ENCODE measurements at places on chromosomes 5 and 9.
A peak's percentile ranks its signal among the peaks of the same experiment; 100 is the strongest.

- DNase-seq = peak; percentile 6
Observed at GRCh38 chr9:98980291-98980690, 36.6 kb downstream of the COL15A1 start.

- no peak for DNase-seq
Observed at GRCh38 chr5:80094236-80094738, 59.1 kb downstream of the THBS4 start.

DNA sequence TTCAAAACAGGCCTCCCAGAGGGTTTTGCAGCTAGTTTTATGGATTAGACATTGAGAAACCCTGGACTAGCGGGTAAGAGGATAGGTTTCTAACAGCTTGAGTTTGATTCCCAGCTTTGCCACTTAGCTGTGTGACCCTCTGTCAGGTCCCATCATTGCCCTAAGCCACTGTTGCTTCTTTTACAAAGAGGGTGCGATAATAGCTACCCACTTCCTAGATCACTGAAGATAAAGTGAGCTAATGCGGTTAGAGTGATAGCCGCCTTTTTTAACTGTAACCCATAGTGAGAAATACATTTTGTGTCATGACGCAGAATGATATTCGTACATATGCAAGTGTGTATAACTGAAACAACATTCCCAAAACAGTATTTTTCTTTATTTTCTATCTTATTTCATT is 40.3 kb downstream of the CSF1R start:
- DNase-seq = no peak

DNA sequence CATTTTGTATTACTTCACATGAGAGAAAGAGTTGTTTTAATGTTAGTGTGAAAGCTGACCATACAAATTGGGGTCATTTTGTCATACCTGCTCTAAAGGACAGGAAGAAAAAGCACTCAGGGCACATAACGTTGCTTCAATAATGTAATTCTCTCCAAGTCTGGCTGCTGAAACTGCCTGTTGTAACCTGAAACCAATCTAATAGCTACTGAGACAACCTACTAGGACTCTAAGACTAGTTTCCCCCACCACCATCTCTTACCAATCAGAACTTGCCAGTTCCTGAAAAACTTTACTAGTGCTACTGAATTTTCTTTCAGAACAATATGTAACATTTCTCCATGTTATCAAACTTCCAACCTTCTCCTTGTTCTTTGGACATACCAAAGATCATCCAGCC is 374.7 kb downstream of the PTPRD start:
- no peak for DNase-seq

DNA sequence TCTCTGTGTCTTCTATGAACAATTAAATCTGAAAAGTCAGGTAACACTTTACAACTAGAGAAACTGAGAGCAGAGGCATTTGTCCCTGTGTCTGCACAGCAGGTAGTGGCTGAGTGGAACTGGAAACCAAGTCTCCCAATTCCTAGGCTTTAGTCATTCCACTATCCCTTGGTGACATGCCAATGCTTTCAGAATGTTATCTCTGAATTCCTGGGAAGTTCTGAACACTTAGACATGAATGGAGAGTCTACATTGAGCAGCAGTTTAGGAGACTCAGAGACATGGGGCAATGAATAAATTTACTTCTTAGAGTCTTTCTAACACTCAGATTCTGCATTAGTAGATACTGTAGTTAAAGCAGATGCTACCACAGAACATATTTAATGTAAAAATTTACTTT is 94.8 kb upstream of the APC start:
- DNase-seq = no peak

DNA sequence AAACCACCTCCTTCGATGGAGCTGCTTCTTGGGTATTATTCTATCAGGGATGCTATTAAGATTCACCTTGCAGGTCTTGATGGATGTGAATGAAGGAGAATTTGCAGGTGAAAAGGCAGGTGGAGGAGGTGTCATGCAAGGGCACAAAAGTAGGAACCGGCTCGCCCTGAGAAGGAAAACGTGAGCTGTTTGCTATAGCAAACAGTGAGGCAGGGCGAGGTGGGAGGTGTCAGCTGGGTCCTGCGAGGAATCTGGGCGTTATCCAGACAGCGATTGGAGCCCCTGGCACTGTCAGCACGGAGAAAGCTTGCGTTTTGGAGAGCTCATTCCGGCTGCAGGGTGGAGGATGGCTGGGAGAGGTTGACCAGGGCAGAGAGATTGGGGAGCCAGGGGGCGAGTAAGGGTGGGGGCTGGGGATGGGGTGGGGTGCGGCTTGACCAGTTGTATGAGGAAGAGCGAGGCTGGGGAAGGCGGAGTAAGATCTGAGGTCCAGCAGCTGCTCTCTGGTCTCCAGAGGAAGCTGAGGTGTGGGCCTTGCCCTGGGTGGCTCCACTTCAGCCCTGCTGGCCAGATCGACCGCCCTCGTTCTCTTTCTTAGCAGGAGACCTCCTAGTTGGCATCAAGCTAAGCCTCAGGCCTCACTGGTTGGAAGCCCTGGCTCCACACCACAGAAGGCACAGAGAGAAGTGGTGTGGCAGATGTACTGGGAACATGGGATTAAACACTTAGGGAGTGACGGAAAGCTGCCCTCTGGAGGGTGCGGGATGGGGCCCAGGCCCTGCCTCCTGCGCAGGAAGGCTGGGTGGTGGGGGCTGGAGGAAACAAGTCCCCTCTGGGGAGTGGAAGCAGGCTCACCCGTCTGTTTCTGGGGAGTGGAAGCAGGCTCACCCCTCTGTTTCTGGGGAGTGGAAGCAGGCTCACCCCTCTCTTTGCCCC is 54.7 kb upstream of the NEURL1B start:
- DNase-seq = no peak

GRCh38 chr5:126390051-126390450 is 33.2 kb upstream of the GRAMD2B start:
- no peak for DNase-seq

DNA sequence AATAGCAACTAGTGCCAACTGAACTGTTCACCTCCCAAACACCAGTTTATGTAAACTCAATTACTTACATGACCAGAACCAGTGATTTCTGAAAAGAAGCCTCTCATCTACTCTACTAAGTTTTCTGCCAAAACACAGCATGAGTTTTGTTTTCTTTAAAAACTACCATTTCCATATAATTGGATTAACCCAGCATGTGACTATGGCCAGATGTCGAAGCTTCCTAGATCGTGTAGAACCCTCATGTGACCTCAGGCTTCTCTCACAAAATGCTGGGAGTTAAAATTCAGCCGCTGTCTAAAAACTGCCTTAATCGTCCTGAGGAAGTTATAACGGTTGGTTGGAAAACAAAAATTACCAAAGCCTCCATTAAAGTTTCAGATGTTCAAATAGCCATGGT is 303.5 kb downstream of the IRX1 start:
- DNase-seq = no peak

- DNase-seq = no peak
Observed at GRCh38 chr9:133750982-133751649, 13.0 kb upstream of the SARDH start.

GRCh38 chr5:161096581-161096980 is 244.6 kb upstream of the ATP10B start:
- no peak for DNase-seq

DNA sequence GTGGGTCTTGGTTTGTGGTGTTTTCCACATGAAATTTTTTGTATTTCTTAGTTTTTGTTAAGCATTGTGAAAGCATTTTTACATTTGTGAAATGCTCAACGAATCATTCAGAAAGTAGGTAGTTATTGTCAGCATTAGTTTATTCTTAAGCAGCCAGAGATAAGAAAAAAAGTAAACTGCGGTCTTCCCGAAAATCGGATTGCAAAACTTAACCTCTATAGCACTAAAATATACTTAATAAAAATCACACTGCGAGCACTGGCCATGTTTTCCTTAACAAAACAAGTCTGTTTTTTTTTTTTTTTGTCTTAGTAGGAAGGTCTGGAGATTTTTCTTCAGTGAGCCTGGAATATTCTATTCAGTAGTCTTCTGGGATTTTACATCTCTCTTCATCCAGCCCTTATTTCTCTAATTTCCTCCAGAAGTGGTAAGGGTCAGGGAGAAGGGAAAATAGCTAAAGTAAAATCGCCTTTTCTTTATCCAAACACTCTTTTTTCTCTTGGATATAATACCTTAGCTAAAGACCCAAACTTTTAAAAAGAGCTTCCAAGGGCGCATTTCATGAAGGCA is 289.9 kb downstream of the DMAC1 start:
- DNase-seq = no peak

DNA sequence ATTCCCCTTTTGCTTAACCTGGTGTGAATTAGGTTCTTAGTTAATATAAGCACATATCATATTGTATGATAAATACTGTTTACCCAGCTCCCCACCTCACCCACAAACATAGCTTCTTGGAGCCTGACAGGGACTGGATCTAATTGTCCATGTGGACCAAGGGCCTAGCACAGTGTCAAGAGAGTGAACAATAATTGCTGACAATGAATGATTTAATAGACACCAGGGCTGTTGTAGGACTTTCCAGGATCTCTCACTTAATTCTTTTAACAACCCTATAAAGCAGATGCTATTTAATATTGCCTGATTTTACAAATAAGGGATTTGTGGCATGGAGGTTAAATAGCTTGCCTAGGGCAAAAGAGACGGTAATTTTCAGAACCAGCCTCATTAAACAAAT is 24.8 kb downstream of the AK3 start:
- no peak for DNase-seq

DNA sequence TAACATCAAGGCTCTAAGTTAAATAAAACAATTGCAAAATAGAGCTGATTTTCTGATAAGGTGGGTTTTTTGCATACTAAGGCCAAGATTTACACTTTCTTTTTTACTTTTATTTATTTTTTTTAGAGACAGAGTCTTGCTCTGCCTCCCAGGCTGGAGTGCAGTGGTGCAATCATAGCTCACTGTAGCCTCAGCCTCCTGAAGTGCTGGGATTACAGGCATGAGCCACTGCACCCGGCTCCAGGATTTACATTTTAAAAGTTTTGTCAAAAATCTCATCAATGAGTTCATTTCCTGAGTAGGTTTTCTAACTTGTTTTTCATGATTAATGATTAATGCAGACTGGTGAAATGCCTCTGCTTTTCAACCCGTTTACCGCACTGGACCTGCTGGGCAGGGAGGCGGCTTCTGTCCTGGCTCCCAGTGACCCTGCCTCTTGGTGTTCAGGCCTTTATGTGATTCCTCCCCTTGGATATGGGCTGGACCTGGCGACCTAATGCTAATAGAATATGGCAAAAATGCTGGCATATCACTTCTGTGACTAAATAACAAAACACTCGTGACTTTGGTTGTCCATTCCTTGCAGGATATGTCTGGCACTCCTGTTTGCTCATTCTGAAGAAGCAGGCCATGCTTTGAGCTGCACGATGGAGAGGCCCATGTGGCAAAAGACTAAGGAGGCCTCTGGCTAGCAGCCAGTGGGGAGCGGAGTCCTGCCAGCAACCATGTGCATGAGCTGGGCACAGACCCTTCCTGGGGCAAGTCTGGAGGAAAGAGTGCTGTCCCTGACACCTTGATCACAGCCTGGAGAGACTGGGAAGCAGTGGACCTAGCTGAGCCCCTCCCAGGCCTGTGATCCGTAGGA is 72.2 kb upstream of the PTCH1 start:
- no peak for DNase-seq

DNA sequence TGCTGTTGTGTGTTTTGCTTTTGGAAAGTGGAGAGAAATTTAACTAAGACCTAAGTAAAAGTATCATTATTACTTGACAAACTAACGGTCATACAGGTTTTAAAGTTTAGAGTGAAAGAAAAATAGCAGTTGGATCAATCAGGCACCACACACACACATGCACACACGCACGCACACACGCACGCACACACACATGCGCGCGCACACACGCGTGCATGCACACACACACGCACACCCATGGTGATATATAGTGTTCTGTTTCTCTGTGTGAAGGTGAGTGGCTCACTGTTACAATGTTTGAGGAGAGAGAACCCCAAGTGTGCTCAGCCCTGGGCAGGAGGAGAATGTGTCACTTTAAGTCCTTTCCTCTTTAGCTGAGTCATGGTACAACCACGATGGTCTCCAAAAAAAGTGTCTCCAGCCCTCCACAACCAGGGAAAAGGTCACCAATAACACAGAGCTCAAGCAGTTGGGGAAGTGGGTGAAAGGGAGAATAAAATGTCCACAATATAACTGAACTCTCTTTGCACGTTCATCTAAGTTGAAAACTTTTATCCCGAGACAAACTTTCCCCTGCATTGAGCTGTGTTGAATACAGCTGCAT is 3.2 kb downstream of the ZNF366 start:
- no peak for DNase-seq

- no peak for DNase-seq
Observed at GRCh38 chr5:120805131-120805530, 341.0 kb downstream of the PRR16 start.

DNA sequence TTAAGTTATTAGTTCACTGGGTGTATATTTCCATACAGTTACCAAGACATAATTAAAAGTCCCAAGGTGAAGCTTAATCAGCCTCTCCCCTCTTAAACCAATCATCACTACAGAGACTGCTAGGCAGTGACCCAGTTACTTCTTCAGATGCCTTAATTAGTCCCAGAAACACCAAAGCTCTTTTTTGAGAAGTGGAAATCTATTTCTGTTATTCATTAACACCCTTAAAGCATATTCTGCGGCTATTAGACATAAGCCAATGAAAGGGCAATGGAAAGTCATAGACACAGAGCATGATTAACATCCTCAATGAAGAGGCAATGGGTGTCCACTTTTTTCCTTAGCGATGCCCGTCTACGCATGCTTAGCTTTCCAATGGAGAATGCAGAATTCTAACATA is 48.3 kb upstream of the DNAH5 start:
- no peak for DNase-seq

DNA sequence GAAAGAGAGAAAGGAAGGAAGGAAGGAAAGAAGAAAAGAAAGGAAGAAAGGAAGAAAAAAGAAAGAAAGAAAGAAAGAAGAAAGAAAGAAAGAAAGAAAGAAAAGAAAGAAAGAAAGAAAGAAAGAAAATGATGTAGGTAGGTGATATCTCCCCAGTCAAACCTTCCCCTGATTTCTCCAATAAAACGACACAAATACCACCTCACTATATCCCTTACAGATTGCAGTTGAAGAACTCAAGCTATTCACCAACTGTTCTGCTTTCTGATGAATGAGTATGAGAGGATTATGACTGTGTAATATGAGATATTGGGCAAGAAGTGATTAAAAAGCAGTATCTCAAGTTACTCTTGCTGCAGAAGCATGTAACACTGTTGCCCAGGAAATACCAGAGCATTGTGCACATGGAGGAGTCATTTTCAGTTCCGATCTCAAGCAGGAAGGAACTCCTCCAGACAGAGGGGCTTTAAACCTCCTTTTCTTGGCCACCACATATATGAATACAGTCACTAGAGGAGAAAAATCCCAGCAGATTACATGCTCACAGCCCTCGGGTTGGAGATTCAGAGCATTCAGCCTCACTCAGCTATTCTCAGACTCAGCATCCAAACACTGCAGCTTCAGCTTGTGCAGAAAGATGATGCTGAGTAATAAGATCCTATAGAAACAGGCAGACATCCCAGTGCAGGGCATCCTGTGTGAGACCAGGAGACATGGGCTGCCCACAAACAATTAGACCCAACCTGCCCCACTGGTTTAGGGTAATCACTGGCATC is 61.4 kb downstream of the UGCG start:
- DNase-seq = no peak

DNA sequence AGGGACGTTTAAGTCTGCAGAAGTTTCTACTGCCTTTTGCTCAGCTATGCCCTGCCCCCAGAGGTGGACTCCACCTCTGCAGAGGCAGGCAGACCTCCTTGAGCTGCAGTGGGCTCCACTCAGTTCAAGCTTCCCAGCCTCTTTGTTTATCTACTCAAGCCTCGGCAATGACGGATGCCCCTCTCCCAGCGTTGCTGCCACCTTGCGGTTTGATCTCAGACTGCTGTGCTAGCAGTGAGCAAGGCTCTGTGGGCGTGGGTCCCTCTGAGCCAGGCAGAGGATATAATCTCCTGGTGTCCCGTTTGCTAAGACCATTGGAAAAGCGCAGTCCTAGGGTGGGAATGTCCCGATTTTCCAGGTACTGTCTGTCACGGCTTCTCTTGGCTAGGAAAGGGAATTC is 2188.5 kb upstream of the WWC1 start:
- no peak for DNase-seq

All from NCI-H446 (cell line).